ENCODE measurements at places on chromosomes 13 and 19. TPM values are rescaled to one million over a fixed set of nuclear protein-coding genes. Genes with fewer than 3 reads are reported as not detected.

The TTC9B gene
- 0.10 TPM for total RNA-seq

The DCLK1 gene
- not detected for total RNA-seq

The CYP2A7 gene
- not detected for total RNA-seq

The LYPD3 gene
- total RNA-seq = 3.5 TPM

The CACNG8 gene
- total RNA-seq = not detected
